ENCODE measurements at places on chromosomes 5 and 9. TPM values are rescaled to one million over a fixed set of nuclear protein-coding genes. Genes with fewer than 3 reads are reported as not detected.

- H3K4me1 ChIP-seq, result no peaks in the 10 kb centered on the region
- no peaks in the 10 kb centered on the region for H3K36me3 ChIP-seq
- no peak for DNase-seq
- H3K4me3 ChIP-seq, result no peak overlapping the region
- no peak overlapping the region for H3K27ac ChIP-seq
Measured at GRCh38 chr5:161064297-161064696, 212.3 kb upstream of the ATP10B start.

STKLD1 gene
- 0.91 TPM for total RNA-seq

- H3K4me3 ChIP-seq, result no peak overlapping the region
- H3K27ac ChIP-seq, result no peak overlapping the region
- H3K27me3 ChIP-seq, result no peaks in the 10 kb centered on the region
- H3K4me1 ChIP-seq, result peaks cover 16% of the 10 kb centered on the region
- DNase-seq, result no peak
Measured at GRCh38 chr9:131233556-131233955, 42.8 kb downstream of the FAM78A start.

ANXA6 gene
- total RNA-seq, result 189 TPM

GRCh38 chr5:20648981-20649380, 661.0 kb upstream of the CDH18 start:
- no peak overlapping the region for H3K4me3 ChIP-seq
- H3K36me3 ChIP-seq, result no peaks in the 10 kb centered on the region
- H3K27ac ChIP-seq, result no peak overlapping the region

DNA sequence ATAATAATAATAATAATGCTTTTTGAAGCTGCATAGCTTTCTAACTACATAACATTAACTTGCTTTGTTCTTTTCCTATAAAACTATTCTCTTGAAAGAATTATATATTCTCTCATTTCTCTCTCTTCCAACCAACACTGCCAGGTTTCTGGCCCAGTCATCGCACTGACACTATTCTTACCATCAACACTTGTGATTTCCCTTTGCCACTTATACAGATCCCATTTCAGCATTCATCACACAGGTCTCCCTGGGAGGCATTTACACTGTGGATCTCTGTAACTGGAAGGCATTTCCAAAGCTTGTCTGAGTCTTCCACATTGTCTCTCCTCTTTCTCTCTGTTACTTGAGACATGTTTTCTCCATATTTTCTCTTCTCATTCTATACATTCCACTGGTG, 777.8 kb upstream of the ACO1 start:
- no peak overlapping the region for H3K4me3 ChIP-seq
- no peak for DNase-seq
- H3K4me1 ChIP-seq, result no peaks in the 10 kb centered on the region

- H3K4me3 ChIP-seq, result no peak overlapping the region
- no peaks in the 10 kb centered on the region for H3K36me3 ChIP-seq
- H3K27me3 ChIP-seq, result no peaks in the 10 kb centered on the region
- no peak for DNase-seq
Measured at GRCh38 chr9:20373263-20373662, 249.0 kb downstream of the MLLT3 start.

DNA sequence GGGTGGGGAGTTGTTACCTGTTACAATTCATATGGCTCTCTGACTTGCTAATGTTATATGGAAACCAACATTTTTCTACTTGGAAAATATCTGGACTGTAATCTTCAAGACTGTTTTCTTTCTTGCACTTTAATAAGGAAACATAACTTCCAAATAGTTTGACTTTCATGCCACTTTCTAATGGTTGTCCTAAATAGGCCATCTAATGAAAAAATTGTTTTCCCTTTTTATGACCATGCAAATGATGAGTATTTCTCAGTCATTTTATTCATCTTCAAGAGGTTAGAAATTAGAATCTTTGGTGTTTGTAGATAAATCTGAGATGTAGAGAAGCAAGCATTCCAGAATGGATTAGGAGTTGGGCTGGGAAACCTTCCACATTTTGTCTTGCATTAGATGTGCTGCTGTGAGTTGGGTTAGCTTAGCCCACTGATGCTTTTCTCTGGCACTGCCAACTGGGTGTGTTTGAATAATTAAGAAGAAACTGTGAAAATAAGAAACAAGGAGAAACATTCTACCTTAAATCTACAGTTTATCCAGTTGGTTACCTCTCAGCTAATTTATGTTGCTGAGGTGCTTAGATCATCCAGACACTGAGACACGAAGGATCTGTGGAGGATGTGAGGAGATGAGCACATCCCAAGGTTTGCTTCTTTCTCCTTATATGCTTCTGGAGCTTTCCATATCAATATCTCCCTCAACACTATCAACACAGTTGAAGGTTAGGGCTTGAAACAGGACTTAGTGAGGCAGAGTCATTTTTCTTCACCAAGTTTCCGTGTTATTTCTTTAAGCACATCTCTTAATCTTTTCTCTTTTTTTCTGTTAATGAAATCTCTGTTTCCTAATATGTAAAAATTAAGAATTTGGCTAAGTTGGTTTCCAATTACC, 2.7 kb downstream of the RASGRF2 start:
- DNase-seq, result no peak
- peaks cover 14% of the 10 kb centered on the region for H3K27me3 ChIP-seq
- peaks cover 15% of the 10 kb centered on the region for H3K4me1 ChIP-seq
- H3K36me3 ChIP-seq, result no peaks in the 10 kb centered on the region

DNA sequence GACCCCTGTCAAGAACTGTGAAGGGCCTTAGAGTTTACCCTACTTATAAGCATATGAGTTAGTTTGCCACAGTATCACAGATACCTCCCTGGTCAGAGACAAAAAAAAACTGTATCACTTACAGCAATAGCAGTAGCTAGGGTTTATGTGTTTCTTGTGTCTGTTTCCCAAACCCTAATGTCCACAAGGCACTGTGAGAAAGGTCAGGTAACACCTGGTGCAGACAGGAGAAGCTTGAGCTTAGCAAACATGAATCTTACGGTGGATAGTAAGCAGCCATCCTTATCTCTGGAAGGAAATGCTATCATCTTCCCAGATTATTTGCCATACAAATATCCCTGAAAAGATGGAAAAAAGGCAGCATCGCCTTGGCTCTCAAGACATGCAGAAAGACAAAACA, 208.5 kb upstream of the KCNN2 start:
- no peaks in the 10 kb centered on the region for H3K36me3 ChIP-seq
- no peak for DNase-seq
- H3K27me3 ChIP-seq, result no peaks in the 10 kb centered on the region
- H3K27ac ChIP-seq, result no peak overlapping the region
- H3K4me1 ChIP-seq, result no peaks in the 10 kb centered on the region

DNA sequence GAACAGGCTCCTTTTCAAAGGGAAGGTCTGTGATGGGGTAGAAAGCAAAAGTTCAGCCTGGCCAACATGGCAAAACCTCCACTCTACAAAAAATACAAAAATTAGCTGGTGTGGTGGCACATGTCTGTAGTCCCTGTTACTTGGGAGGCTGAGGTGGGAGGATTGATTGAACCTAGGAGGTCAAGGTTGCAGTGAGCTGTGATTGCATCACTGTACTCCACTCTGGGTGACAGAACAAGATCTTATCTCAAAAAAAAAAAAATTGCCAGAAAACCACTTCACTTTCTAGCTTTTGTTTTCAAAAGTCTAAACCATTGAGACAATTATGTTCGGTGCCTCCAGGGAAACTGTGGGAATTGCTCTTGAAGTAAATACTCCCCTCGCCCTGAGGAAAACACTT, 43.5 kb downstream of the S100Z start:
- no peak for DNase-seq
- H3K27me3 ChIP-seq, result no peaks in the 10 kb centered on the region
- no peak overlapping the region for H3K27ac ChIP-seq
- H3K4me1 ChIP-seq, result no peaks in the 10 kb centered on the region

DNA sequence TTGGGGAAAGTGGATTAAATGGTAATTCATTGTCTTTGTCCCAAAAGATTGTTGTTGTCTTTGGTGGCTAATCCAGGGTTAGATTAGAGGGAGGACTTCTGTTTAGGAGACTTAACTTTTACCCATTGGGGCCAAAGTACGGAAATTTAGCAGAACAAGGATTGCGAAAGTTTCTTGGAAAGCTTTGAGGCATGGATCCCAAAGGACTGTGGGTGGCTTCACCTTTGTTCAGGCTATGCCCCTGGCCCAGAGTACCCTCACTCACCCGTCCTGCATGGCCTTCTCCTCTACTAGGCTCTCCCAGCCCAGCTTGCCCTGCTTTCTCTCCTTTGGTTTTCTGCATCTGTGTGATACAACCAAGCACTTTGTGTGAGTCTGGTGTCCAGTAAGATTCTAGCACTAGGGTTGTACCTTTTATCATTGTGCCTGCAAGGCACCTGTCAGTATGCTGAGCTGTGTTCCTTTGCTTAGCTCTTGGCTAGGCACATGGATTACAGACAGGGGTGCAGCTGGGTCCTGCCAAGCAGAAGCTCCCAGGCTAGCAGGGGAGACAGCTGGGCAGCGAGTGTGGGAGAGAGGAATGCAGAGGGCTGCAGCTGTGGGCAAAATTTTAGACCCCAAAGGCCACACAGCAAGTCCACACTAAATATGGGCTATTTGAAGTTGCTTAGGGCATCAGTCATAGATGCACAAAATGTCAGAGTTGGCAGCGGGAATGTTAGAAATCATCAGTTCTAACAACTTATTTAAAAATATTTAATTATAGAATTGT, 3.2 kb downstream of the PPARGC1B start:
- no peaks in the 10 kb centered on the region for H3K27me3 ChIP-seq
- peak overlapping the region; percentile 74 for H3K4me3 ChIP-seq
- no peak for DNase-seq
- H3K4me1 ChIP-seq, result peaks cover 38% of the 10 kb centered on the region
- H3K36me3 ChIP-seq, result no peaks in the 10 kb centered on the region
- H3K27ac ChIP-seq, result peak overlapping the region; percentile 98

- no peak overlapping the region for H3K27ac ChIP-seq
- H3K4me3 ChIP-seq, result no peak overlapping the region
- no peaks in the 10 kb centered on the region for H3K27me3 ChIP-seq
- H3K36me3 ChIP-seq, result no peaks in the 10 kb centered on the region
Measured at GRCh38 chr5:73718762-73719161, 92.8 kb downstream of the ARHGEF28 start.

DNA sequence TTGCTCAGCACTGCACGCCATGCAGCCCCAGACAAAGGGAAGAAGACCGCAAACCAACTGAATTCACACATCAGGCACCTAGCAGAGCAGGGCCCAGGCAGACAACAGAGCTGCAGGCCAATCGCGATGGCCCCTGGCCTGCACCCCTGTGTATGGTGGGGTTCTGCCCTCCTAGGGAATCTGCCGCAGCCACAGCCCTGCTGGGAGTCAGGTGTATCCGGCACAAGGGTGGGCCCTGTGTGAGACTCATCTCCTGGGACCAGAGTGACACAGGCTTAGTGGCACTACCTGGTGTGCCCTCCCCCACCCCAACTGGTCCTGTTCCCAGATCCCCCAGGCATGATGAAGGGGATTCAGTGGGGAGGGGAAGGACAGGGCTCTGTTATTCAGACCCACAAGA, 122.8 kb downstream of the ATPSCKMT start:
- H3K4me1 ChIP-seq, result peaks cover 4% of the 10 kb centered on the region
- no peaks in the 10 kb centered on the region for H3K36me3 ChIP-seq
- no peak overlapping the region for H3K27ac ChIP-seq

DNA sequence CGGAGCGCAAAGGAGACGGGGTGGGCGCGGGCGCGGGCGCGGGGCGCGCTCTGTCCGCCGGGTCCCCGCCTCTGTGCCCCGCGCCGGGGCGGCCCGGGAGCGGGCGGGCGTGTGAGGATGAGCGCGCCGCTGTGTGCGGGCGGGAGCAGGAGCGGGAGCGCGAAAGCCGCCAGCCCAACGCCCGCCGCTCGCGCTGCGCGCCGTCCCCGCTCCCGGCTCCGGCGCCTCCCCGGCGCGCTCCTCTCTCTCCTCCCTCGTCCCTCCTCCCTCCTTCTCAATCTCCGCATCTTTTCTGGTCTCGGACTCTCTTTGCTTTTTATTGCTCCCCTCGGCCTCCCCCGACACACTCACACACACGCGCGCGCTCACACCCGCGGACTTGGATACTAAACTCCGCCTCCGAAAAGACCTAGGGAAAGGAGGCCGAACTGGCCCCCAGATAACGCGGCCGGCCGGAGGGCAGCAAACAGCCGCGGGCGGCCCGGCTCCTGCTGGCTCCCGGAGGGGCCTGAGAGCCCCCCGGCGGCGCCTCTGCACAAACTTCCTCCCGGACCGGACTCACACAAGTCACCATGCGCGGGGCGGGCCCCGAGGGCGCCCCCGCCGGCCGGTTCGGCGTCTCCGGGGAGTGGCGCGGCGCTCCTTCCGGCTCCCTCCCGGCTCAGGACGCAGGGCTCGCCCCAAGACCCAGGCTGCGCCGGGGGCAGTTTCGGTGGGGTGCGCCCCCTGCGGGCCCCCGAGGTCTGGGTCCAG, at the start of gene FIBCD1:
TSS of gene FIBCD1 (minus strand) at position 596 of the 753 bp plus-strand sequence. CDS start 640 bp downstream, outside the sequence.
- H3K27me3 ChIP-seq, result peaks cover 85% of the 10 kb centered on the region
- no peaks in the 10 kb centered on the region for H3K36me3 ChIP-seq
- peak within 1 kb of the TSS; percentile 58 for H3K4me3 ChIP-seq
- no peak within 1 kb of the TSS for H3K27ac ChIP-seq
- DNase-seq, result no peak

GRCh38 chr5:179397516-179397915, 52.3 kb upstream of the ADAMTS2 start:
- no peaks in the 10 kb centered on the region for H3K4me1 ChIP-seq
- no peak for DNase-seq
- H3K27me3 ChIP-seq, result no peaks in the 10 kb centered on the region
- no peak overlapping the region for H3K4me3 ChIP-seq

SPATA31C1 gene
- total RNA-seq, result not detected

- peak overlapping the region; percentile 93 for H3K27ac ChIP-seq
- peak overlapping the region; percentile 66 for H3K4me3 ChIP-seq
- no peaks in the 10 kb centered on the region for H3K36me3 ChIP-seq
- peak; percentile 67 for DNase-seq
- no peaks in the 10 kb centered on the region for H3K4me1 ChIP-seq
- H3K27me3 ChIP-seq, result peaks cover 4% of the 10 kb centered on the region
Measured at GRCh38 chr5:43042626-43043399, 2.7 kb upstream of the ANXA2R start.

DNA sequence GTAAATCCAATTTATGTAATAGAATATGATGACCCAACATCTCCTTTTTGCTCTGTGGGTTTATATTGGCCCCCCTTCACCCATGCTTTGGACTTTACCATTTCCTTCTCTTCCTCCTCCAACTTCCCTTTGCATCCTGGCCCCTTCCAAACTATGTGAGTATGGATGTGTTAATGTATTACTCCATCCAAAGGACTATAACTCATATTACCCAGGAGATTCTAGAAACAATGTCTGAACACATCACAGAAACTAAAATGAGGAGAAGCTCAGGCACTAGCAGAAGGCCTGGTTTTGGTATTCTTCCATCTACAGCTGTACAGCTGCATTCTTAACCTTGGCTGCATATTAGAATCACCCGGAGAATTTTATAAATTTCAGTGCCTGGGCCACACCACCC, 110.7 kb downstream of the PDE4D start:
- no peaks in the 10 kb centered on the region for H3K27me3 ChIP-seq
- no peaks in the 10 kb centered on the region for H3K4me1 ChIP-seq
- H3K27ac ChIP-seq, result no peak overlapping the region
- no peak for DNase-seq

ANKH gene
- 87.1 TPM for total RNA-seq

DNA sequence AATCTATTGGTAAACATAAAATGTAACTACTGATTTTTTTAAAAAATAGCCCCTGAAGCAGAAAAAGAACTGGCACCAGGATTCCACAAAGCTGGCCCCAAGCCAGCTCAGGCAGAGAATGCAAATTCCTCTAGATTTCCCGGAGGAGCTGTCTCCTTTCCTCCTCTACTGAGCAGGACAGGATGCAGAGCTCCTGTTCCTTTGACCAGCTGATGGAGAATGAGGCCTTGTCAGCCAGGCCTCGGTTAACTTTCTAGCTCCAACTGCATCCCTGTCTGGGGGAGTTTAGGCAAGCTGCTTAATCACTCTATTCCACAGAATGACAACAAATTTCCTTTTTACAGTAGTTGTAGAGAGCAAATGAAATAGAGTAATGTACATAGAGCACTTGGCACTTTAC, 155.5 kb downstream of the GNAQ start:
- no peaks in the 10 kb centered on the region for H3K27me3 ChIP-seq
- no peak for DNase-seq
- no peak overlapping the region for H3K27ac ChIP-seq
